ENCODE measurements at places on chromosomes 13 and 19.

GRCh38 chr19:36160821-36161596 lies 8.8 kb upstream of the COX7A1 start:
- no peak for DNase-seq

GRCh38 chr13:23743278-23744076 lies 145.7 kb downstream of the MIPEP start:
- DNase-seq, result peak; percentile 57

DNA sequence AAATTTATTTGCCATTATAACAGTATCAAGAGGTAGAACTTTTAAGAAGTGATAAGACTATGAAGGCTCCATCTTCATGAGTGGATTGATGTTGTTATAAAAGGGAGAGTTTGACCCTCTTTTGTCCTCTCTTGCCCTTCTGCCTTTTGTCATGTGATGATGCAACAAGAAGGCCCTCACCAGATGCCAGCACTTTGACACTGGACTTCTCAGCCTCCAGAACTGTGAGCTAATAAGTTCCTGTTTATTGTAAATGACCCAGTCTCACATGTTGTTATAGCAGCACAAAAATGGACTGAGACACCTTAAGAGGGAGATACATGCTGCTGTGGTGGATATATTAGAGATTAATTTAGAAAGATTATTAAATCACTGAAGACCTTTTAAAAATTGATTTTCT lies 71.6 kb downstream of the SPRYD7 start:
- DNase-seq, result no peak

DNA sequence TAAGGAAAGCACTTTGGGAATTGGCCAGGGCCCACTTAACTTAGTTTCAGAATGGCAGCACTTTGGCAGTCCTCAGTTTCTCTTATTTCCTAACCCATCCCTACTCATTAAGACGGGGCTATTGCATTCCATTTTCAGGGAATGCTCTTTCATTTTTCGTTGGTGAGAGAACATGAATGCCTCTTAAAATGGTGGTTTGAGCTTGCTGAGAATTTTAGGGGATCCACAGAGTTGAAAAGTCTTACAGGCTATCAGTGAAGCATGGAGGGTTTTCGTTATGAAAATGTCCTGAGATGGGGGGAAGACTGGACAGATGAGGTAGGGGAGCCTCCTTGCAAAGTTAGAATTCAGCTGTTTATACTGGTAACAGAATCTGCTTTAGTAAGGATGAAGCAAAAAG lies 71.4 kb downstream of the LRCH1 start:
- no peak for DNase-seq

DNA sequence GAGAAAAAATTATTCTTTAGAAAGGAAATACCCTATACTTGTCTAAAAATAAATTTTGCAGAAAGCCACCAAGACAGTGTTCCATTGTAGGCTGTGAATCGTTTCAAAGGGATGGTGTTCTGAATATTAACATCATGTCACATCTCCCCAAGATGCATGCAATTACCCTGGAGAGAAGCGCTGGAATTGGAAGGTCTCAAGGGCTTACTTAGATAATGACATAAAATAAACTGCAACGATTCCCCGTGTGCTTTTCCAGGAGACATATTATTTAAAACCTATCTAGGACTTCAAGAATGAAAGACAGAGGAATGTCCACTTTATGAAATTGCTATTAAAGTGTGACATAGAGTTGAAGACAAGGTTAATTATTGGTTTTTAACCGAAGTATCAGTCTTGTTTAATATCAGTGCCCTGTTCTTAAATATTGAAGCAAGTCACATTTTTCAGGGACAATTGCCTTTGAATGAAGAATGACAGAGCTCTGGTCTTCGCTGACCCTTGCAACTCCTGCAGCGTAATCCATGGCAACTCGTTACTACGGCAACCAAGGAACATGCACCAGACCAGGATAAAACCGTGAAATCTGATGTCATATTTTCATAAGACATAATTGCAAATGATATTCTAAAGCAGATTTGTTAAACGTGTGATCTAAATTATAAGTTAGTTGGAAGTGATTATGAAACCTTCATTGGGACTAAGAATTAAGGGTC lies 91.7 kb downstream of the EFNB2 start:
- DNase-seq, result no peak

- no peak for DNase-seq
These were observed 76.2 kb downstream of the GGACT start for GRCh38 chr13:100512422-100512821.

GRCh38 chr19:10503002-10503789 lies at the start of gene KEAP1:
Gene KEAP1, minus strand, starts transcription at chr19:10503356. Its CDS starts 3,323 bp downstream, at chr19:10500033.
- peak; percentile 67 for DNase-seq

- no peak for DNase-seq
These were observed 53.8 kb downstream of the TINCR start for GRCh38 chr19:5514001-5514400.

DNA sequence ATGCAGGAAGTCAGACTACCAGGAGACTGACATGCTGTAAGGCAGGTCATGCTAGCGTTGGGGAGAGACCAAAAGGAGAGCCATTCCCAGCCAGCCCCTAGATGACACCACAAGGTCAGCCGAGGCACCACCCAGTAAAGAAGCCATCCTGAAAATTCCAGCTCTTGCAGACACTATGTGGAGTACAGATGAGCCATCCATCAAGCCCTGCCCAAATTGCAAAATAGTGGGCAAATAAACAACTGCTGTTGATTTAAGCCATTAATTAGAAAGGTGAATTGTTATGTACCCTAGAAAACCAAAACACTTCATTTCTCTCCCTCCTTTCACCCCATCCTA lies 82.1 kb downstream of the TBC1D4 start:
- DNase-seq, result no peak

- DNase-seq, result peak; percentile 87
These were observed 8.9 kb upstream of the CCDC9 start for GRCh38 chr19:47247308-47247990.

- DNase-seq, result peak; percentile 49
These were observed 44.3 kb downstream of the MCF2L start for GRCh38 chr13:113013303-113013702.

GRCh38 chr19:33379151-33379829 lies 5.8 kb downstream of the CEBPG start:
- DNase-seq, result no peak

DNA sequence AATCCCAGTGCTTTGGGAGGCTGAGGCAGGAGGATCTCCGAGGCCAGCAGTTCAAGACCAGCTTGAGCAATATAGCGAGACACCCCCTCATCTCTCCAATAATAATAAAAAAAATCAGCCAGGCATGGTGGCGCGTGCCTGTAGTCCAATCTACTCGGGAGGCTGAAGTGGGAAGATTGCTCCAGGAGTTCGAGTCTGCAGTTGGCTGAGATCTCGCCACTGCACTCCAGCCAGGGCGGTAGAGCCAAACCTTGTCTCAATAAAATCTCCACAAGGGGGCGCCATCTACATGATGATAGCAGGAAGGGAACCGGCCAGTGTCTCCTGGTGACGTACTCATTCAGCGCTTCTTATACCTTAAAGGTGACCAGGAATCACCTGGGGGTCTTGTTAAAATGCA lies 13.6 kb upstream of the C5AR1 start:
- DNase-seq, result peak; percentile 89

DNA sequence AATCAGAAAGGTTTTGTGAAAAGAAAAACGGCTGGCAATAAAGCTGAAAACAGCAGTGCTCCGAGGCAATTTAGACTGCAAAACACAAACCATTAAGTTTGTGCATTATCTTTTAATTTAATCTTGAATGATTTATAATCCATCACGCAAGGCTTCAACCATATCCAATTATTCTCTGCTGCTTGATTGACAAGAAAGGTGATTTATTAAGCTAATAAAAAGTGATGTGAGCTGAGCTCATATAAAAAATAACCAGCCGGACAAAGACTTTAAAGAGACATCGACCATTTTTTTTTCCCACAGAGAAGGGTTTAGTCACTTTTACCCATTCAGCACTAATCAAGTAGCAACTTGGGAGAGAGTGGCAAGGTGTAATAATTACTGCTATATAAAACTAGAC lies 33.6 kb downstream of the TSHZ3 start:
- no peak for DNase-seq

DNA sequence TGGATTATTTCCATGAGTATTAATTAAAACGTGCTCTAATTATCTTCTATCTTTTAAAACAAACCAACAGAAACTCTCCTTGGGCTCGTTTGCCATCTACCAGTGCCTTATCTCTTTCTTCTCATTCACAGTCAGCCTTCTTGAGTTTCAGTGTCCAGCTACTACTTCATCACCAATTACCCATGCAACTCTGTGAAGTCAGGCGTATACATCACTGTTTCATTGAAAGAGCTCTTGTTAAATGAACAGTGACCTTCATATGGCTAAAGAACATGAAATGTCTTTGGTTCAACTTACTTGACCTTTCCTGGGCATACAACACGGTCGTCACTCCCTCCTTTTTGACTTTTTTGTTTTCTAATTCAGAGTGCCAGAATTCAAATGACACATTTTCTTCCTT lies 5.2 kb upstream of the IFT88 start:
- DNase-seq, result no peak

DNA sequence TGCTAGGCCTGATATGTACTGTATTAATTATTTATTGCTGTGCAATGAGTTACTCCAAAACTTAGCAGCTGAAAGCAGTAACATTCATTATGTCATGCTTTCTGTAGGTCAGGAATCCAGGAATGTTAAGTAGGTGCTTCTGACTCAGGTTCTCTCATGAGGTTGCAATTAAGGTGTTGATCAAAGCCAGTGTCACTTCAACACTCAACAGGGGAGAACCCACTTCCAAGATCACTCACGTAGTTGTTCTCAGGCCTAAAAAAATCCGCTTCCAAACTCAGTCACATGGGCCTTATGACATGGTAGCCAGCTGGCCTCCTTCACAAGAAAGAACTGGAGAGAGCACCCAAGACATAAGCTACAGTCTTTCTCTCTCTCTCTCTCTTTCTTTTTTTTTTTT lies 211.1 kb upstream of the NBEA start:
- peak; percentile 22 for DNase-seq

DNA sequence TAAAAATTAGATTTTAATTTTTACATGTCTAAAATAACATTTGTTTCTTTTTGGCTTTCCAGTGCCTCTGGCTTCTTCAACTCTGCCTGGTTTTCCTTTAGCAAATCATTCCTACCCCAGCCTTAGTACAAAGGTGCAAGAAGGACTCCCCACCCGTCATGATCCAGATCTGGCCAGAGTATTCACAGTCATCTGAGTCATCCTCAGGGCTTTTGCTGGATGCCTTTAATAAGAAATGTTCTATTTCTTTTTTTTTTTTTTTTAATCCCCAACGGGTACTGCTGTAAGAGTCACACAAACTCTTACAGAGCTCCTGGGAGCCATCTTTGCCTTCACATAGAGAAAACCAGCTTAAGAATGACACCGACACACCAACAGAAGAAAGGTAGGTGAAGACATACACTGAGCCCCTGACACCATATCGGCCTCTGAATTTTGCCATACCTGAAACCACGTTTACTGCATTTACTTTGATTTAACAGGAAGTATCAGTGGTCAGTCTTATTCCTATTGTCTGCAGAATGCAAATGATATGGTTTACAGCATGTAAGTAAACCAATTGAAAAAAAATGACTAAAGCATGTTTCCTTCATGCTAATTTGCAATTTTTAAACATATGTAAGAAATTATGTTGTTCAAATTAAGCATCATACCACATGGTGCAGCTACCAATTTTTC lies 184.4 kb downstream of the NALCN start:
- DNase-seq, result no peak

DNA sequence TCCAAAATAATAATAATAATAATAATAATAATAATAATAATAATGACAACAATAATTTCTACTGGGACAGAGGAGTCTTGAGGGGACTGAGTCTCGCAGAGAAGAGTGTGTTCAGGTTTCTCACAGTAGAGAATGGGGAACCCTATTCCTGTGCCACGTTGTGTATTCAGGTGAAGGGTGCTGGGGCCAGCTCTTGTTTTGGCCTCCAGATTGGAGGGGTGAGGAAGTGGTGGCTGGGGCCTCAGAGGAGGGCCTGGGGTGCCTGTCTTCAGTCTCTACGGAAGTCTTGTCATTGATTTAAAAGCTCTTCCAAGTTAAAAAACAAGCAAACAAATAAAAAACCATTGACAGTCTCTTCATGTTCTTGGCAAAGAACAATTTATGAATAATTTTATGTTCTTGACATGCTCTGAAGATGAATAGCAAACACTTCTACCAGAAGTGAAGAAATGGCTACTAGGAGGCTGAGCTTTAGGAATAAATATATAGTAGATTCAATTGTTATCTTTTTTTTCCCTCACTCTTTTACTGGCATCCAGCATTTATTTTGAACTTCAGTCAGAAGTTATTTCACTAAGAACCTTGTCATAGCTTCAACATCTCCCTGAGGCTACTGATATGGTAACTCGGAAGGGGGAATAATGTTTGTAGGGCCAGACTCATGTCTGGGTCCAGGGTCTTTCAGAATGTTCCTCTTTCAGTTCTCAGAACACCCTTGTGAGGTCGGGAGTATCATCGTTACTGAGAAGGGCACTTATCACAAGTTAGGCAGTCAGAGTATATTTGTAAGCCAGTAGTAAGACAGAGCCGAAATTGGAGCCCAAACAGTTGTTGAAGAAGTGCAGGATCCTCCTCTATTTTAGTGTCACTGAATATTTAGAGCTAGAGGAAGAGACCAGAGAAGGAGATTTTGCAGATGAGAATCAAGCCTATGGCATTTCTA lies 13.1 kb downstream of the LRCH1 start:
- peak; percentile 69 for DNase-seq

- no peak for DNase-seq
These were observed 185.3 kb upstream of the TMTC4 start for GRCh38 chr13:100859861-100860260.
